ENCODE measurements at places on chromosomes 7 and 10.

GRCh38 chr7:150451833-150452461 is 1.5 kb downstream of the GIMAP8 start:
- no peak for DNase-seq

DNA sequence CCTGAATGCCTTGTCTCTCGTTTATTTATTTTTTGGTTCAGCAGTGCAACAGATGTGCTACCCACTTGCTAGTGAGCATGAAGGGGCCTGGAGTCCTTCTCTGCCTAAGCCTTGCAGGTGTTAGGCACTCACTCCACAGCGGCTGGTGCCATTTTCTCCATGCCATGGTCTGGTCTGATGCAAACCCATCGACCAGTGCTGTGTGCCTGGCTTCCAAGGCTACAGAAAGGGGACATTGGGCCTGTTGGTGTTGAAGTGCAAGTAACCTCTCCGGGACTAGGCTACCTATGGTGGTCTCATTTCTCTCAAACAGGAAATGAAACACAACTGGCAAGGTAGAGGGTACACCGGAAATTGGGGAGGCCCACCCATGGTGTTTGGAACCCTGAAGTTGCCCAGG is 198.1 kb downstream of the ADARB2 start:
- DNase-seq: no peak

DNA sequence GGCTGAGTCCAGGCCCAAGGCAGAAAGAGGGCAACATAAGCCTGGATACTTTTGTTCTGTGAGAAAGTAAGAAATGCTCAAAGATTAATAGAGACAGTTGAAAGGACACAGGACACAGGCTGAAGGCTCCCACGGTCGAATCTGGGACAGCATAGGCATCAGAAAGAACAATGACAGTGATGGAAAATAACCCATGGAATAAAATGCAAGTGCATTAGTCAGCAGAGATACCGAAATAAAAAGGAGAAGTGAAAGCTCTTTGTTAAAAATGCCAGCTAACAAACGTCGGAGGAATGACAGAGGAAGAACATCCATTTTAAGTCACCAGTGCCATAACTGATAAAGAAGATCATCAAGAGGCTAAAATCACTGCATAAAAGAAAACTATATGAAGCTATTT is 19.6 kb upstream of the AGAP5 start:
- DNase-seq: no peak

DNA sequence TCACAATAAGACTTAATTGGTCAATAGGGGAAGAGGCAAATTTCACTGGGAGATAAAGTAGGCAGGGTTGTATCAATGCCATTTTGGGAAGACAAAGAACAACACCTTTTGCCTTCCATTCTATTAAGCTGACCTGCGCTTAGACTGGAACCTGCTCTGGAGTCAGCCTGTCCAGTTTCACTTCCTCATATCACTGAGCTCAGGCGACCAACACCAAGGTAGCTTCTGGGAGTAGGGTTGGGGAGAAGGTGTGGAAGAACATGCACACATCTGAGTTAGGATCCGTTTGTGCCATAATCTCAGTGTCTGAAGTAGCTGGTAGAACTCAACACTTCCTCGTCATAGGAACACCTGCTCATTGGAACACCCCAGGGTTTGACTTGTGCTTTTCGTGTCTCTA is 527.4 kb upstream of the IGFBP3 start:
- DNase-seq: no peak

DNA sequence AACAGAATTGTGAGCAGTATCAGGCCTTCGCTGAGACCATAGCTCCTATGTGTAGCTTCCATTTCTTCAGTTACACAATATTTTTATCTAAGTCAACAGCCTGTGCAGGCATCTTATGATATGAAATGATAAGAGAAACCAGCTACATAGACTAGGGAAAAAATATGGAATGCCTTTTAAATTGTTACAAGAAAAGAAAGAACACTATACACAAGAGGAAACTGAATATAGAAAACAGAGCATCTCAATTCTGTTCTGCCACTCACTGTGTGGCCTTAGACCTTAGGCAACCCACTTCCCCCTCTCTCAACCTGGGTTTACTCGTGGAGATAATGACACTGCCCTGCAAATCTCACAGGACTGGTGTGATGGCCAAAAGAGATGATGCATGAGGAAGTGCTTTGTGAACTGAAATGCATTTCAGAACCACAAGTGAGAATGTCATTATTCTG is 132.9 kb downstream of the LRRN3 start:
- DNase-seq: no peak

- no peak for DNase-seq
These were observed 80.0 kb downstream of the ARID5B start for GRCh38 chr10:61981460-61981859.

GRCh38 chr7:100811480-100811879 is 15.8 kb downstream of the EPHB4 start:
- DNase-seq: peak; percentile 2

- DNase-seq: no peak
These were observed 315.0 kb downstream of the IPMK start for GRCh38 chr10:57952741-57953140.

- no peak for DNase-seq
These were observed 224.9 kb downstream of the ACTR3B start for GRCh38 chr7:152984421-152984820.

- DNase-seq: no peak
These were observed 48.8 kb downstream of the DLD start for GRCh38 chr7:107939573-107940489.

DNA sequence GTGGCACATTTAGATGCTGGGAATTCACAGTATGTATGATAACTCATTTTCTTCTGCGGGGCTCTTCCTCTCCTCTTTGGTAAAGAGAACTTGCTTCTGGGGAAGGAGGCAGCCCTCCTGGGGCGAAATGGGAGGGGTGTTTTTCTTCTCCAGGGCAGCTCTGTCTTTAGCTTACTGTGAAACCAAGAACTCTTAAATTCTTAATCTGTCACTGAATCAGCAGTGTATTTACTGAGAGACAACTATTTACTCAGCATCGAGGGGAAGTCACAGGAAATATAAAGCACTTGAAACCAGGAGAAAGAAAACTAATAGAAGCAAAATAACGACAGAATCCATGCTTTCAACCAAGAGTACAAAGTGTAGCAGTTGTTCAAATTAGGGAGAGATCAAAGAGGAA is 158.2 kb upstream of the AGK start:
- no peak for DNase-seq

GRCh38 chr7:157820796-157821195 is 484.0 kb downstream of the DNAJB6 start:
- no peak for DNase-seq

DNA sequence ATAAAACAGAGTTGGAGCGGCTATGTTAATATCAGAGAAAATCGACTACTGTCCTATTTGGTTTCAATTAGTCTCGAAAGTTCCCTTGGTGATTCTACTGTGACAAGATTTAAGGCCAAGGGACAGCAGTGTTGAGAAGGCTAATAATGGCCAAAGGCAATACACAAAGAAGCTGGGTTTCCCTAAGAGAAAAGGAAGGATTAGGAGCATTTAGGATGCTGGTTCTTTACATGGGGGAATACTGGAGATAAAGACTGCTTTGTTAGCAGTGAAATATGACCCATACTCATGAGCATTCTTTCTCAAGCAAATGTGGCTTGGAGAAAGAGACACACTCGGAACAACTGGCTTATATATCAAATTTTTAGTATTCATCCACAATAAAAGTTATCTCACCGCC is 32.2 kb downstream of the IQUB start:
- no peak for DNase-seq

DNA sequence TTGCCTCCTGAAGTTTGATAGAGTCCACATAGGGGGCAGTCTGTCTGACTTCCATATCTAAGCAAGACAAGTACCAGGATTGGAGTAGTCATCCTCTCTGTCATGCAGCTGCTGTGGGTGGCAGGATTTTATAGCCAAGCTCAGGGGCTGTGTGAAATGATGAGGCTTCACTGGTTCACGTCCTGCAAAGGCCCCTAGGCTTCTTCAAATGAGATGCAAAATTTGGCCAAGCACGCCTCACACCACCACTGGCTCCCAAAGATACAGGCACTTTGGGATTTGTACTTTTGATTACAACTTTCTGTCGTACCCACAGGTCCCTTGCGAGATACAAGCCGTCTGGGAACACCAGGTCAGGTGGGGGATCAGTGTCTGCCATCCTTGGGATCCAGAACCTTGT is 67.1 kb downstream of the WDFY4 start:
- no peak for DNase-seq

DNA sequence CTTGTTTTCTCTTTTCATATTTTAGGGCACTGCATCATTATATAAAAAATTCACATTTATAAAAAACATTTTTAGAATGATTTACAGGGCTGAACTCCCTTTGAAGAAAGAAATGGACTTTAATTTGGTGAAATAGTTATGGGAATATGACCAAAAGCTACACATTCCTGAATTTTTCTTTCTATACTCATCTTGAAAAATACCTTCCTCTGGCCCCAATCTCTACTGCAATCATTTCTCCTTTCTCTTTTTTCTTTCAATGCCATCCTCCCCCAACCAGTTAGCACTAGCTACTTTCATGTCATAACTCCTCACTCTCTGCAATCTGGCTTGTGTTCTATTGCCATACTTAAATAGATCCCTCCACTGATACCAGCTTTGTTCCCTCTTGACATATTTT is 6.2 kb downstream of the WNT8B start:
- no peak for DNase-seq

DNA sequence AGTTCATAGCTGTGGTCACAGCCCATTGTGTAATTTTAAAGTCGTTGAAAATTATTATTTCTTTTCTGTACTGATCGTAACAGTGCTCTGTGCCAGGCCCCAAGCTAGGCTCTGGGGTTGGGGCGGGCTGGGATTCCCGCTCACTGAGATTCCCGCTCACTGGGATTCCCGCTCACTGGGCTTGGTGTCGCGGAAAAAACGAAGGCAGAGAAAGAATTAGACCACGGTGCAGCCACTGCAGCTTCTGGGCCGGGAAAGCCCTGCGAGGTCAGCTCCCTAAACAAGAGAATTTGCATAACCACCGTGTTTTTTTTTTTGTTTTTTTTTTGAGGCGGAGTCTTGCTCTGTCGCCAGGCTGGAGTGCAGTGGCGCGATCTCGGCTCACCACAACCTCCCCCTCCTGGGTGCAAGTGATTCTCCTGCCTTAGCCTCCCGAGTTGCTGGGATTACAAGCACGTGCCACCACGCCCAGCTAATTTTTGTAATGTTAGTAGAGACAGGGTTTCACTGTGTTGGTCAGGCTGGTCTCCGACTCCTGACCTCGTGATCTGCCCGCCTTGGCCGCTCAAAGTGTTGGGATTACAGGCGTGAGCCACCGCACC is 31.2 kb downstream of the FOXK1 start:
- no peak for DNase-seq

DNA sequence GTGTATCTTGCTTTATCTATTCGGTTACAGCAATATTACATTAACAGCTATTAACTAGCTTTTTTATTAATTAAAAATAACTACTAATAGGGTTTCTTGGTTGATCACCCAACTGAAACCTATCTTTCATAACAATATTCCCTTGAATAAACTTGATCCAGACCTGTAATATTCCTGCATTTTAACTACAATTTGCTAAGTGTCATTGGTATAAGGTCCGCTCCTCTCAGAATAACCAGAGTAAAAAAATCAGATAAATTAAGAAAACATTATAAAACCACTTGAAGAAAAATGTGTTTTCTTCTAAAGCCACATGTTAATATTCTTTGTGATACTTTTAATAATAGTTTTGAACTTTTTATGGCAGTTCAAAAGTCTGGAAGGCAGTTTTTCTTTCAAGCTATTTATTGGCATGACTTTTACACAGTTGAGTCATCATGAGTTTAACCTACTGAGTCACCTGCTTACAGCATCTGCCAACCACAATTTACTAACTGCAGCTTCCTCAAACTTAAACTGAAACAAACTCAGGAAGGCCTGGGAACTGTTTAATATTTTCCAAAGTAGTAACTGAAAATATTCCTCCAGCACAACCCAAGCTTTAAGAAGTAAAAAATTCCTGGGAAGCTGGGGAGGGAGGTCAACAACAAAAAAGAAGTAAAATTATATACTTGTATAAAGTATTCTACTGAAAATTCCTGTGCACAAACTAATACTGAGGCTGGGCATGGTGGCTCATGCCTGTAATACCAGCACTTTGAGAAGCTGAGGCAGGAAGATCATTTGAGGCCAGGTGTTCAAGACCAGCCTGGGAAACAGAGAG is 103.2 kb downstream of the NRBF2 start:
- DNase-seq: no peak

GRCh38 chr7:128206747-128207500 is 34.2 kb upstream of the LEP start:
- DNase-seq: no peak

- no peak for DNase-seq
These were observed 184.3 kb upstream of the SLC26A5 start for GRCh38 chr7:103630318-103630717.

DNA sequence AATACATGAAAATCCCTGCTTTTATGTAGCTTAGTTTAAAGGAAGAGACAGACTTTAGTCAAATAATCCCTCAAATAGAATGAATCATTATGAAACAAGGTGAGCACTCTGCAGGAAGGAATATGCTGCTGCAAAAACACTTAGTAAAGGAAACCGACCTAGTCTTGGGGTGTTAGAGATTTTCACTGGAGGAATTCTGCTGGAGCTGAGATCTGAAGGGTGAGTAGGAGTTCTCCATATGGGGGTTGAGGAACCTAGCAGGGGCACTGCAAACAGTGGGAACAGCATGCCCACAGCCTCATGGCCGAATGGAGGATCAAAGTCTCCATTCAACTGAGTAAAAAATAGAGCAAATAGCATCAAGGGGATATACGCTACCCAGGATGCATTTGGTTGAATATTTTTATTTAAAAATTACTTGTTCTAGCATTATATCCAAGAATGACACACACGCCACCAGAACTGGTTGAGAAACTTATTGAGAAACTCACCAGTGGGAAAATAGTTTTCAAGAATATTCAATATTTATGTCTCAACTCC is 3.5 kb downstream of the ITIH2 start:
- no peak for DNase-seq

DNA sequence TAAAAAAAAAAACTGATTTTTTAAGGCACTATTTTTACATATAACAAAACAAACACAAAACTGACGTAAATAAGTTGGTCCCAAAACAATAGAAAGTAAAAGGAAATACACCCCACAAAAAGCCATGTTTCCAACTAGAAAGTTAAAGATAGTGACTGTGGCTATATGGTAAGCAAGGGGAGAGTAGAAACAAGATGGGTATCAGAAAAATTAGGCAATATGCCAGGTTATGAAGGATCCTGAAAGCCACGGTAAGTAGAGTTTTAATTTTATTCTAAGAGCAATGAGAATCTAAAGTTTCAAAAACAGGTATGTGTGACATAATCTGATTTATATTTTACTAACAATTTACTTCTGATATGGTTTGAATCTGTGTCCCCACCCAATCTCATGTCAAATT is 61.5 kb downstream of the BRAF start:
- DNase-seq: no peak

DNA sequence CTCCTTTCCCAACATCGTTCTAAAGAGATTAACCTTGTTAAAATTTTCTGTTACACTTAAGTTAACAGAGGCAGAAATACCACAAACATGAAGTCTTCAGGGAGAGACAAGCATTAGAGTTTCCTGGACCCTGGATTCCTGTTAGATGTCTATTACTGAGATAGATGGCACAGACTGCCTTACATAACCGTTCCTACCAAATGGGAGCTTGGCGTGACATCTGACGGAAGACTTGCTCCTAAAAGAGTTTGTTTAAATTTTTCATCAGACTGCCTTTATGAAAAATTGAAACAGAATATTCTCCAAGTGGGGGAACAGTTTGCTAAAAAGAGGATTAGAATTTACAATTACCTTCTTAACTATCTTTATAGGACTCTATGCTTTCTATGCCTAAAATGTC is 22.7 kb downstream of the ANK3 start:
- DNase-seq: no peak
